ENCODE measurements at places on chromosomes 2 and 18.

DNA sequence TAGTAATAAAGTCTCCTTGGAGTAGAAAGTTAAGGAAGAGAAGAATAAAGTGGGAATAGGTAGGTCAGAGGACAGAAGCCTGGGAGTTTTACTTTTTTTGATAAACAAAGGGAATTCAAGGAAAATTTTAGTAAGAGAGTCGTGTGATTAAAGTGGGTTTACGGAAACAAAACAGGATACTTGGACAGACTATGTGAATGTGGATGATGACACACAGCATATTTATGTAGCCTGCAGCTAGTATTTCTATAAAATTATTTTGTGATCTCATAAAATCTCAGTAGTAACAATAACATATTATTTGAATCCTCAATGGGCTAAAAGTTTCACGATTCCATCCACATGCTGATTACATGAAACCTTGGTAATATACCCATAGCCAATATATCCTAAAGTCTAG, 450.7 kb upstream of the PIK3C3 start:
- no peak for DNase-seq

- no peak for DNase-seq
Observed at GRCh38 chr2:118489712-118490299, 357.6 kb downstream of the EN1 start.

DNA sequence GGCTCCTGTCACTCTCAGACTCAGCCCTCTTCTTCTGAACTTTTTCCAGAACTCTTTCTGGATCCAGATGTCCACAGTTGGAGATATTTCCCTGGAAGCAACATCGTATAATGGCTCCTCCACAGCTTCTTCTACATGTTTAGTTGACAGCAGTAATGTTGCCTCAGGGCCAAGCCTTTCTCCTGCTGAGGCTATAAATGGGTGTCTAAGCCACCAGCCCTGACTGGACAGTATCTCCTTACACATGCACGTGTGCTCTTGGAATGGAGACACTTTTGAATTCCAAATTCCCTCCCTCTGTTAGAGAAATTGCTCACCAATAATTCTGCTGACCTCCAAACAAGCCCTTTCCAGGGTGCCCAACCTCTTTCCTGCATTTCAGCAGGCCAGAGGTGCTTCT, 156.2 kb upstream of the PIK3C3 start:
- DNase-seq = no peak

DNA sequence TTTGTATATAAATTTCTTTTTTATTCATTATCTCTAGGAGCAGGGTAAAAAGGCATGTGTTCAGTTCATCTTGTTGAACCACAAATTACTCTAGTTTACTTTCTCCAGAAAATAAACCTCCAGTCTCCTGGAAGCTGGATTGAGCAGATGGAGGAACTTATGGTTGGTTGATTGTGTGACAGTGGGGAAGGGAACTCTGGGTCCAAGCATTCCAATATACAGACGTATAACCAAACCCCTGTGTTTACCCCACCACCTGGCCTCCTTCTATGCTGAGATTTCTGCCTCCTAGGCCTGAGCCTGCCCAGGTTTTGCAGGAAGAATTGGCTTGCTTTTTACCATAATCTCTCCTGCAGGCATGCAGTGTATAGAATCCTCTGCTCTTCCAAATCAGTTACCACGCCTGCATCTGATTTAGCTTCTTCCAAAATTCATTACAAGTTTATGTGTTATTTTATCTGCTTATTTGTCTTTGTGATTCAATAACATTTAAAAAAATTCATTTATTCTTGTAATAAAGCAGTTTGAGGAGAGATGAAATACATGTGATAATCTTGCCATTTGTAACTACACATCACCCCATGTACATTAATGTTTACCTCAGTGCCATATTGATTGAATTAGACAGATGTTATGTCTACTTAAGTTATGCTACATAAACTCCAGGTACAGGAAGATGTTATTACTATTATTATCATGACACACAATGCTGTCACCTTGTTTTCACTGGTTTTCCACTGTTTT, 2.5 kb upstream of the RAB27B start:
- DNase-seq = no peak

- no peak for DNase-seq
Observed at GRCh38 chr2:126879348-126880298, 19.1 kb upstream of the TEX51 start.

DNA sequence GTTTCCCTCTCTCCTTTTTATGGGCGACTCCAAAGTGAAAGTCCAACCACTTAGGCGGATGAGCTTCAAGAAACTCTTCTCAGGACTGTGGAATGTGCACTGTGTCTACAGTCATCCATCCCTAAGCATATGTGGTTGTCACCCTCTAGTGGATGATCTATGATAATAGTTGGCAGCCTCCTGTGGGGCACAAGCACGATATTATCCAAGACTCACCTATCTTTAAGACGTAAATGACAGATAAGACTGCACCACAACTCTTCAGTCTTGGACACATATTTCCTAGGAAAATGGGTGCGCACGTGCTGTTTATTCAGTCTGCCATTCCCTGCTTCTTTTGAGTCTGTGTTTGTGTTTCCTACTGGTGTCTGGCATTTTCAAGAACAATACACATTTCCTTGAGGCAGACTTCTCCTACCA, 145.5 kb upstream of the CTAGE1 start:
- DNase-seq = no peak

DNA sequence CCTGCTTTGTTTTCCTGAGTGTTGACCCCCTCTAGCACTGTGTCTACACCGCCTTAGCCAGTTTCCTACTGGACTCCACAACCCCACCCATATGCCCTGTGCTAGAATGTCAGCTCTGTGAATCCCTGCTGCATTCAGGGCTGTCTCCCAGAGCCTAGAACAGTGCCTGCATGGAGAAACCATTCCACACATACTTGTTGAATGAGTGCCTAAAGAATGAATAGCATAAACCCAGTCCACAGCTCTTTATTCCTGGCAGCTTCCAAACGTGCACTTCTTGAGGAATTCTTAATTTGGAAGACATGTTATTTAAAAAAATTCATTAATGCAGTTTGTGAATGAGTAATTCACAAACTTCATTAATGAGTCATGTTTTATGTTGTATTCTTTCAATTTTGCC, 6.5 kb upstream of the NAPG start:
- DNase-seq = no peak

DNA sequence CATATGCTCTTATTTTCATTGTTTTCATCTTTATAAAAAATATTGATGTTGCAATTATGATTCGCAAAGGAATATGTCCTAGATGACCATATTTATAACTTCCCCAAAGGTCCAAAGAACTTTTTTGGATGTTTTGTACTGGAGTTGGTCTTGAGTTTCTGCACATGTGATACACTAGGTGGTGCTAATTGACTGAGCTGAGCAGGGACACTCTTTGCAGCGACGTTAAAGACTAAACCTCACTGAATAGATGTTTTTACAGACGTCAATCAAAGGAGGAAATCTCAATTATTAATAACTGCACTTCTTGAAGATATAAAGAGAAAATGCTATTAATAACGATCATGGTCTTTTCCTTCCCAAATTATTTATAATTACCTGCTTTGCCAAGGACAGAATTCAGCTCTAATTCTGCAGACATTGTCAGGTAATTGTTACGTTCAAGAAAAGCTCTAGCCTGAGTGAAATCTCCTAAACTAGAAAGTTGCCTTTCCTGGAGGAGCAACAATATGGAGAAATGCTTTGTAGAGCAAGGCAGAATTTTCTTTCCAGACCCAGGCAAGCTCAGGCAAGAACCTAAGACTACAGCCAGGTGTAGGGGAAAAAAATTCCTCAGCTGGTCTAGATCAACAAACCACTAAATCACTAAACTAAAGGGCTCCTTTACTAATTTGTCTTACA, 119.3 kb upstream of the RBBP8 start:
- DNase-seq = no peak

DNA sequence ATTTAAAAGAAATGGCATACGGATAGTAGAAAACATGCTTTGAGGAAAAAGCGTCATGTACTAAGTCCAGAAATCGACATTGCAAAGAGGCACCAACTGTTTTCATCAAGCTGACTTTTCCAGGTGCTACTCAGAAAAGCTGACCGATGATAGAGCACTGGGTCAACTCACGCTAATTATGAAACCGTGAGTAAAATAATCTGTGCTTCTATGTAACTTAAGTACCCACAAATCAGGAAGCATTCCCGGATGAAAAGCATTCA, 353 bp upstream of the NUP35 start:
- no peak for DNase-seq

GRCh38 chr18:40055262-40055661, 1899.8 kb upstream of the PIK3C3 start:
- no peak for DNase-seq

GRCh38 chr2:230525682-230526081, 109.7 kb downstream of the SP100 start:
- DNase-seq = no peak

GRCh38 chr18:21281603-21282002, 39.6 kb downstream of the GREB1L start:
- DNase-seq = no peak

DNA sequence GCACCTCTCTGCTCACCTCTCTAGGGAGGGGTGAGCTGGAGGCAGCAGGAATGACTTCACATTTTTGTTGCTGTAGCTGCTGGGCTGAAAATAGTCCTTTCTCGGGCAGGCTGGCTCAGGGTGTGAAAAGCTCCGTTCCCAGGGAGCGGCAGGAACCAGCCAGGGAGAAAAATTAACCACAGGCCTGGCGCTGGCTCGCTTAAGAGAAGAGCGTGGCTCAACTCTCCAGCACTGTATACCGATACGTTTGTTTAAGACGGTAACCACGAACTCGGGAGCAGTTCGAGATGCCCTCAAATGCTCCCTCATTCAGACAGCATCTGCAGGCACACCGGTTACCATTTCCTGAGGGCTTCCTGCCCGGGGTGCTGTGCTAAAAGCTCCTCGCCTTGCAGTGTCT, 129.6 kb downstream of the CELF4 start:
- no peak for DNase-seq

DNA sequence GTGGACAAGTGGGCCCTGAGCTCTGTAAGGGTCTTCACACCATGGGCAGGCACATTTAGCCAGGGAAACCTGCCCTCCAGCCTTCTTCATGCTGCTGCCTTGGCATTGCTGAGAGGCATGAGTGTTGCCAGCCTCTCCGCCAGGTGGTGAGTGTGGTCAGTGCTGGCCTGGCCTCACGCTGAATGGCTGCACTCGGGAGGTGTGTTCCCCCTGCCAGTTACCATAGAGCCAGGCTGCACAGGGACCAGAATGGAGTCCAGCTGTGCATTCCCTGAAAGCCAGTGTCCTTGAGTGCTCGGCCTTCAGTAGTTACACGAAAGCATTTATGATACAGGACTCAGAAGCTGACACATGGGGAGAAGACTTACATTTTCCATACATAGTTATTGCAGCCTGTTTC, 139.7 kb downstream of the ATP9B start:
- no peak for DNase-seq

GRCh38 chr2:105412584-105412983, 13.7 kb upstream of the FHL2 start:
- DNase-seq = no peak

DNA sequence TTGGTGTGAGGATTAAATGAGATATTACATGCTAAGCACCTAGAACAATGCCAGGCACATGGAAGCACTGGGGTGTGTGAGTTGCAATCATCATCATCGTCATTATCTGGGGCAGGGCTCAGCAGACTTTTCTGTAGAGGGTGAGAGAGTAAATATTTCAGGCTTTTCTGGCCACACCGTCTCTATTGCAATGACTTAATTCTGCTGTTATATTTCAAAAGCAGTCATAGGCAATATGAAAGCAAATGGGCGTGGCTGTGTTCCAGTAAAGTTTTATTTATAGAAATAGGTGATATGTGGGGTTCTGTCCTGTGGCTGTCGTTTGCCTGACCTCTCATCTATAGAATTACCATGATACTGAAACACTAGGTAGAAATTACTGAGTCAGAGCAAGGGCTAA, 60.6 kb downstream of the IL1R2 start:
- DNase-seq = no peak

- no peak for DNase-seq
Observed at GRCh38 chr2:78980871-78981270, 44.6 kb upstream of the REG3G start.

DNA sequence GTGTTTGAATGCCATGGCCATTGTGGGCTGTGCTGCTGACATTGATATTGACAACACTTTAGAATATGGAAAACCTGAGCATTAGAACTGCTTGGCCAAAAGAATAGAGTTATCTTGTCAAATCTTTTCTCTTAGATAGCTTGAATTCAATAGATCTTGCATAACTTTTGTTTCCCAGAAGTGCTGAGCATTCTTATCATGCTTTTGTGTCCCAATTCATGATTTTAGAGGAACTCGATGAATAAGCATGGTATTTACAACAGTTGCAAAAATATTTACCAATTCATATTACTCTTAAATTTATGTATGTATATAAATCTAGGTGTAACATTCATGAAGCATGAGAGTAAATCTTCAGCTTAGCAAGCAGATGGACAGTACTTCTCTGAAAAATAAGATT, 508.0 kb downstream of the BCL11A start:
- DNase-seq = no peak

GRCh38 chr2:29802986-29803385, 118.4 kb downstream of the ALK start:
- no peak for DNase-seq

GRCh38 chr18:21309248-21309647, 67.2 kb downstream of the GREB1L start:
- DNase-seq = no peak

DNA sequence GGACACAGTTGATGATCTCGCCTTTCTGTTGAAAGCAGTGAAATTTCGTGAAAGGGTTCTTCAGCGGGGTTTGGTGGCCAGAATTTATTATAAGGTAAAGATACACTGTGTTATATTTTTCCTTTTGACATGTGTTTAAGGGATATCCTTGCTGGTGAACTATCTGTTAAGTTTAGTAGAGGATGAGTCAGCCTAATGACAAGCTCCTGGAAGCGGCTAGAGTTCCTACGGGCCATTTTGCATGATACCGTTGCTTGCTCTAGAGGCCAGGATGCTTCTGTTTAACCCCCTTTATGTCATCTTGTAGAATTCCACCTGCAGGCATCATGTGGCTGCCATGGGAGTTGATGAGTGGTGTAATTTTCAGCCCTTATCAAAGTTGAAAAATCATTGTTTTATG, 124.8 kb upstream of the BCL2L11 start:
- DNase-seq = no peak

DNA sequence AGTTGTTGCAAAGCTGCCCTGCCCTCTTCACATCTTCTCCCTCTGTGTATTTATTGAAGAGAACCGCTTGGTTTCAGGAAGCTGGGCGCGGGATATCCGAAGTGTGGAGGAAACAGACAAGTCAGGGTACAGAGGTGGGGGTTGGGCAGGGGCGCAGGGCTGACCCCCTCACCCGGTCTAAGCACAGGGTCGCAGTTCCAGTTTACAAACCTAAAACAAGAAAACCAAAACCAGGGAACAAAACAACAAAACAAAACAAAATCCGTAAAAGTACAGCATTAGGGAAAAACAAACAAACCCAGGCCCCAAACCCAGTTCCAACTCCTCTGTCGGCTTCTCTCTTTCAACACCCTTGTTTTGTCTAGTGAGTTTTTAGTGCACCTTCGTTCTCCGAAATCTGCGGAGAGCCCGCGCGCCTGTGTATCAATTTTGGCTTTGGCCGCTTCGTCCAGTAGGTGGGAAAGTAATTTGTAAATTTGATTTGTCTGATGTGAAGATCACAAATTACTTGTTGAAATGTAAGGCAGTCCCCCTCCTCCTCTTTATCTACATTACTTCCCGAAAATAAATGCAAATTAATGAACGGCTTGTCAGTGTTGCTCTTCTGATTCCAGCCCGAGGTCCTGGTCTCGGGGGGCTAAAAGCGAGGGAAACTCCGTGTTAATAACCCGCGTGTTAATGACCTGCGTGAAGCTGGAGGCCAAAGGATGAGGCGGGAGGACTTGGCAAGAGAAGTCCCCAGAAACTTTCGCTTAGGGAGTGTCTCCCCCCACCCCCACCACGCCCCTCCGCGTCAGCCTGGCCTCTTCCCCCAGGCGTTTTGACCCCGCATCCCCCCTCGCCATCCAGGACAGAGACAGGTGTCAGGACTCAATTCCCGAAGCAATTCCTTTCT, 6.9 kb downstream of the OTX1 start:
- DNase-seq = no peak

Measured in stimulated activated CD8-positive, alpha-beta memory T cell treated with anti-CD3 and anti-CD28 coated beads, Interleukin-7, amount 100 ng/mL, for 4 hours (primary cell).